ENCODE measurements at places on chromosomes 5 and 9. TPM values are rescaled to one million over a fixed set of nuclear protein-coding genes. Genes with fewer than 3 reads are reported as not detected.

- H3K4me3 ChIP-seq = no peak overlapping the region
- no peak overlapping the region for H3K27ac ChIP-seq
- peaks cover 27% of the 10 kb centered on the region for H3K27me3 ChIP-seq
- H3K36me3 ChIP-seq = no peaks in the 10 kb centered on the region
- DNase-seq = no peak
Observed at GRCh38 chr9:124453586-124454191, 3.4 kb downstream of the ADGRD2 start.

- DNase-seq = no peak
- H3K4me3 ChIP-seq = no peak overlapping the region
- no peak overlapping the region for H3K27ac ChIP-seq
- H3K4me1 ChIP-seq = no peaks in the 10 kb centered on the region
Observed at GRCh38 chr9:106576232-106576760, 286.7 kb upstream of the ZNF462 start.

- H3K4me3 ChIP-seq = no peak overlapping the region
- peaks cover 7% of the 10 kb centered on the region for H3K4me1 ChIP-seq
- no peak overlapping the region for H3K27ac ChIP-seq
- DNase-seq = no peak
Observed at GRCh38 chr9:123537809-123538208, 181.8 kb downstream of the CRB2 start.

The YTHDC2 gene
- total RNA-seq = 19.0 TPM

GRCh38 chr5:75367401-75367800, 30.4 kb downstream of the HMGCR start:
- H3K4me1 ChIP-seq = peaks cover 7% of the 10 kb centered on the region
- H3K36me3 ChIP-seq = peaks cover 2% of the 10 kb centered on the region
- DNase-seq = no peak
- H3K27me3 ChIP-seq = no peaks in the 10 kb centered on the region

The MAT2B gene
- total RNA-seq = 89.0 TPM

DNA sequence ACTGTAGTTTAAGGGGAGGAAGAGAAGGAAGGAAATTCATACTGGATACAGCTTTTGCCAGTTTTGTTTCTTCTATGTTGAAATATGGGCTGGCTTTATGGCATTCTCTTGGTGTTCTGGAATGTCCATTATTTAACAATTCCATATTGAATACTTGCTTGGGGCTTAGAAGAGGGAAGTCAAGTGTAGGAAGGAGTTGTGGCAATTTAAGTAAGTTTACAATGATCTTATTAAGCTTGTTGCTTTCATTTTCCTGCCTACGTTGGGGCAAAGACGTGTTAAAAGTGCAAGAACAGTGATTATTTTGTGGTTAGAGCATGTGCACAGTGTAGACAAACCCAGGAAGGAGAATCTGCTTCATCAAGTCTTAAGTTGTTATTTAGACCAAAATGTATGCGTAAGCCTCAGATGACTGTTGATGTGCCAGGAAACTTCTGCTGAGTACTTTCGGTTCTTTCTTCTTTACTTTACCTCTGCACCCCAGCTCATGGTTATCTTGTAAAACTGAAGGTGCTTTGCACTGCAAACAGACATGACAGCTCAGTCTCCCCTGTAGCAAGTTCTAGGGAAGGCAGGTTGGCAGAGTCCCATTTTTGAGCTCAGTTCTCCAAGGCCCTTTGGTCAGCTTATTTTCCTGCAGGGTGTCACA, 75.8 kb downstream of the F2RL2 start:
- H3K36me3 ChIP-seq = peaks cover under 1% of the 10 kb centered on the region
- DNase-seq = peak; percentile 50
- peak overlapping the region; percentile 97 for H3K27ac ChIP-seq

The ABCA1 gene
- total RNA-seq = 5.2 TPM

GRCh38 chr9:677461-678097, 163.9 kb upstream of the DMRT1 start:
- no peak overlapping the region for H3K4me3 ChIP-seq
- H3K27ac ChIP-seq = no peak overlapping the region
- no peaks in the 10 kb centered on the region for H3K36me3 ChIP-seq
- peaks cover 8% of the 10 kb centered on the region for H3K4me1 ChIP-seq
- peaks cover 5% of the 10 kb centered on the region for H3K27me3 ChIP-seq

- no peak for DNase-seq
- H3K36me3 ChIP-seq = no peaks in the 10 kb centered on the region
- H3K27me3 ChIP-seq = peaks cover 8% of the 10 kb centered on the region
- no peak overlapping the region for H3K27ac ChIP-seq
Observed at GRCh38 chr9:116809656-116810055, 122.6 kb downstream of the TRIM32 start.

DNA sequence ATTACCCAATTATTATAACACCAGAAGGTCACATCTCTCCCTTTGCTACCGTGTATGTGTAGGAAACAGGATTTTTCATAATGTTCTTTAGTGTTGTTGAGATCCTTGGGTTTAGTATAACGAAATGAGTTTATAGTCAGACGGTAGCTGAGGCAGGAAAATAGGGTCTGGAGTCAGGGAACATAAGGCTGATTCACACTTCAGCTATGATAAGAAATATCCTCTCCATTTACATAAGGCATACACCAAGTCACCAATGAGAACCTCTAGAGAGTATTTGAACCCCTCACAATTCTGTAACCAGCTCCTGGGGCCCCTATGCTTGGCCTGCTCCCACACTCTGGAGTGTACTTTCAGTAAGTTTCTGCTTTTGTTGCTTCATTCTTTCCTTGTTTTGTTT, 58.9 kb upstream of the ANKH start:
- H3K27me3 ChIP-seq = no peaks in the 10 kb centered on the region
- no peak for DNase-seq
- peaks cover 40% of the 10 kb centered on the region for H3K4me1 ChIP-seq
- H3K4me3 ChIP-seq = no peak overlapping the region
- no peak overlapping the region for H3K27ac ChIP-seq

DNA sequence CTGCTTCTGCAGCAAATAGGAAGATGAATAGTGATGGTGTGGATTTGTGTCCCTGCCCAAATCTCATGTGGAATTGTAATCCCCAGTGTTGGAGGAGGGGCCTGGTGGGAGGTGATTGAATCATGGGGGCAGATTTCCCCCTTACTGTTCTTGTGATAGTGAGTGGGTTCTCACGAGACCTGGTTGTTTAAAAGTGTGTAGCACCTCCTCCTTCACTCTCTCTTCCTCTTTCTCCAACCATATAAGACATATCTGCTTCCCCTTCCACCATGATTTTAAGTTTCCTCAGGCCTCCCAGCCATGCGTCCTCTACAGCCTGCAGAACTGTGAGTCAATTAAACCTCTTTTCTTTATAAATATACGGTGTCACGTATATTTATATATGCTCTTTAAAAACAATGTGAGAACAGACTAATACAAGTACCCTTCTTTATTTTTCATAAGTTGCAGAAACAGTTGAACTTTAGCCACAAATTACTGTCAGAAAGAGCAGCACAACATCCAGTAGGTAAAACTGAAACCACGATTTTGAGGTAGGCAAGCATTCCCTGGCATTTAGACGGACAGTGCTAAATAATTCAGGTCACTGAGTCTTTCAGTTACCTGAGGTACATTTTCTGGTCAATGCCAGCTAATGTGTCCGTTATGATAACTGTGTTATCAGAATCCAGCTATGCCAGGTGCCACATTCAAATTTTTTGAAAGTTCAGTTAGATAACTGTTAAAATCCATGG, 79.3 kb upstream of the SPEF2 start:
- H3K36me3 ChIP-seq = no peaks in the 10 kb centered on the region
- DNase-seq = no peak
- H3K4me3 ChIP-seq = no peak overlapping the region
- peaks cover 4% of the 10 kb centered on the region for H3K27me3 ChIP-seq

The FGF10 gene
- total RNA-seq = not detected

The ARAP3 gene
- total RNA-seq = 3.2 TPM

The CDH9 gene
- not detected for total RNA-seq

GRCh38 chr5:82526540-82526939, 248.4 kb upstream of the RPS23 start:
- peaks cover 2% of the 10 kb centered on the region for H3K27me3 ChIP-seq
- H3K36me3 ChIP-seq = peaks cover 2% of the 10 kb centered on the region
- H3K4me3 ChIP-seq = no peak overlapping the region
- DNase-seq = no peak

DNA sequence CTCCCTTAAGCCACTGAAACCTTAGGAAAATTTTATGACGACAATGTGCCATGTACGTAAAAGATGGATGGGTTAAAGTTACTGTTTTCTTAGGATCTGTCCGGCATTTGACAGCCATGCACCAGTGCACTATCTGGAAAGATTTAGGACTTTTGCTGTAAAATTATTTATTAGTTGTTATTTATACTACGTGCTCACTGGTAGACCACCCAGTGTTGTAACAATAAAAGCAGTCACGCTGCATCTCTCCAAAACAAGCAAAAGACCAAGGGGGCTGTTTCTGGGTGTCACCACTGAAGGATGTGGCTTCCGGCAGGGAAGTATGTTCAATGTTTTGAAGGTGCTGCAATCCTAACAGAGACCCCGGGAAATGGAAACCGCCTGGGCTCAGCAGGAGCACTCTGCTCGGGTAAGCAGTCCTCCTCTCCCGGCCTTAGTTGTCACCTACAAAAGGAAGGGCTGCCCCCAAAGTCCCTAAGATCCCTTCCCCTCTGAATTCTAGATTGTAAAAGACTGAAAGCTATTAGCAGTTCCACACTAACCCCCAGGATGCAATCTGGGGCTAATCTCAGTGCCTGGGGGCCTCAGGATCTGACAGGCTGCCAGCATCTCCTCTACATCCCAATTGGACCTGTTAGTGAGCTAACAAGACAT, 38.6 kb downstream of the SAXO1 start:
- DNase-seq = no peak
- peaks cover 2% of the 10 kb centered on the region for H3K27me3 ChIP-seq
- no peaks in the 10 kb centered on the region for H3K4me1 ChIP-seq
- H3K27ac ChIP-seq = no peak overlapping the region
- no peak overlapping the region for H3K4me3 ChIP-seq
- H3K36me3 ChIP-seq = no peaks in the 10 kb centered on the region

The CNTLN gene
- 1.2 TPM for total RNA-seq

The RAB3C gene
- total RNA-seq = not detected

GRCh38 chr9:93357649-93358048, 93.8 kb upstream of the FAM120A start:
- H3K27me3 ChIP-seq = no peaks in the 10 kb centered on the region
- no peaks in the 10 kb centered on the region for H3K36me3 ChIP-seq
- H3K4me1 ChIP-seq = peaks cover 9% of the 10 kb centered on the region
- peak; percentile 41 for DNase-seq
- H3K4me3 ChIP-seq = no peak overlapping the region

- no peaks in the 10 kb centered on the region for H3K4me1 ChIP-seq
- no peak overlapping the region for H3K4me3 ChIP-seq
- H3K36me3 ChIP-seq = no peaks in the 10 kb centered on the region
Observed at GRCh38 chr5:105917189-105917588, 1753.5 kb downstream of the EFNA5 start.

The LRRC19 gene
- total RNA-seq = not detected

DNA sequence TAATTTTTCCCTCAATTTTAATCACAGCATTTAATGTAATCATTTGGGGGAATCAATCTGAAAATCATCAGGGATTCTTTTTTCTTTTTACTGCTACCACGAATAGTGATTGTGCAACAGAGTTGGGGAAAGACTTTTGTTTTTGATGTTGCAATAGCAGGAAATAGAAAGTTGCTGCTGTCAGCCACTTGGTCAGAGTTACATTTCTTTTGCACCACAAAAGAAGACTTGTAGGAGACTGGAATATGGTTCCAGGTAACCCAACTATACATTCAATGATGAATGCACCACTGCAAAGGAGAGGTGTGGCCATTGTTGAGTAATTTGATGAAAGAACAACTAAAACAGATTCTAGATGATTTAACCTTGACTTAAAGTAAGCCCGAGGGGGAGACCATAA, 46.3 kb upstream of the PALM2AKAP2 start:
- H3K4me1 ChIP-seq = no peaks in the 10 kb centered on the region
- no peak for DNase-seq
- H3K27me3 ChIP-seq = peaks cover 11% of the 10 kb centered on the region
- H3K36me3 ChIP-seq = no peaks in the 10 kb centered on the region
- no peak overlapping the region for H3K4me3 ChIP-seq

The SLC6A7 gene
- total RNA-seq = not detected

The FAM114A2 gene
- 28.5 TPM for total RNA-seq

- H3K36me3 ChIP-seq = peaks cover 43% of the 10 kb centered on the region
- H3K27me3 ChIP-seq = no peaks in the 10 kb centered on the region
- H3K4me1 ChIP-seq = peaks cover 34% of the 10 kb centered on the region
- peak overlapping the region; percentile 48 for H3K27ac ChIP-seq
- DNase-seq = peak; percentile 71
- H3K4me3 ChIP-seq = no peak overlapping the region
Observed at GRCh38 chr5:37722236-37723161, 117.3 kb downstream of the GDNF start.

DNA sequence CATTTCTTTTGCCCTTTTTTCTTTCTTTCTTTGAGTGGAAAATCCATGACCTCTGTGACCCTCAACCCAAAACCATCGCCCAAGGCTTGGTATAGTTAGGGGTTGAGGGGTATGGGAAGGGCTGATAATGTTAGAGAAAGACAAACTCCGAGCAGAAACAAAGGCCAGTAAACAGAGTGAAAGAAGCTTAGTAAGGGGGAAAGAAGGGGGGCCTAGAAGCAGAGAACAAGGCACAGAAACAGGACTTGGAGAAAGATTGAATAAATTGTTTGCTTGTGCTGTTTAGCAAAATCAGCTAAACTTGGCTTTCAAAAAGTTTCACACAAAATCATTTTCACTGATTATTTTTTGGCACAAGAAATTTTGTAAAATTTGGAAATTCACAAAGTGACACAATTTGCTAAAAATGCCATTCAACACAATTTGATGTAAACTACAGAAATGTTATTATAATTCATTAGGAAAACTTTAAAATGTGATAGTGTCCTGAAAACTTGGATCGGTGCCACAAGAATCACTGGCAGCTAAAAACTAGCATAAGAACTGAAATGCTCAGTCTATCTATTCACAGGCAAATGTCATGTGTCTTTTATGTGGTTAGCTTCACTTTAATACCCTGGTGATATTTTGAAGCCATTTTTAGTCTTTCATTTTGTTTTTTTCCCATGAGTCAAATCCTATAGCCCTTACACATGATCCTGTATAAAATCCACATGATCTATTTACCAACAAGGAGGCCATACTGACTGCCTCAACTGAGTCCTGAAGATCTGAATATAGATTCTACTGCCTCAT, 276.4 kb downstream of the NR2F1-AS1 start:
- no peaks in the 10 kb centered on the region for H3K36me3 ChIP-seq
- no peak for DNase-seq
- no peak overlapping the region for H3K4me3 ChIP-seq
- H3K27me3 ChIP-seq = peaks cover 7% of the 10 kb centered on the region
- H3K27ac ChIP-seq = no peak overlapping the region

- H3K27me3 ChIP-seq = no peaks in the 10 kb centered on the region
- no peaks in the 10 kb centered on the region for H3K4me1 ChIP-seq
- peaks cover 32% of the 10 kb centered on the region for H3K36me3 ChIP-seq
- no peak overlapping the region for H3K27ac ChIP-seq
- no peak overlapping the region for H3K4me3 ChIP-seq
Observed at GRCh38 chr5:80437326-80437725, 29.5 kb downstream of the ZFYVE16 start.

The CD274 gene
- 25.0 TPM for total RNA-seq

GRCh38 chr9:109273869-109274268, 47.0 kb downstream of the EPB41L4B start:
- no peaks in the 10 kb centered on the region for H3K4me1 ChIP-seq
- peaks cover 14% of the 10 kb centered on the region for H3K27me3 ChIP-seq
- no peak overlapping the region for H3K27ac ChIP-seq
- no peak overlapping the region for H3K4me3 ChIP-seq
- H3K36me3 ChIP-seq = no peaks in the 10 kb centered on the region
- no peak for DNase-seq

The ZNG1A gene
- 45.5 TPM for total RNA-seq
